Testis (tissue), 5 donors: ENCODE measurements at places on chromosomes 1 and 21.

DNA sequence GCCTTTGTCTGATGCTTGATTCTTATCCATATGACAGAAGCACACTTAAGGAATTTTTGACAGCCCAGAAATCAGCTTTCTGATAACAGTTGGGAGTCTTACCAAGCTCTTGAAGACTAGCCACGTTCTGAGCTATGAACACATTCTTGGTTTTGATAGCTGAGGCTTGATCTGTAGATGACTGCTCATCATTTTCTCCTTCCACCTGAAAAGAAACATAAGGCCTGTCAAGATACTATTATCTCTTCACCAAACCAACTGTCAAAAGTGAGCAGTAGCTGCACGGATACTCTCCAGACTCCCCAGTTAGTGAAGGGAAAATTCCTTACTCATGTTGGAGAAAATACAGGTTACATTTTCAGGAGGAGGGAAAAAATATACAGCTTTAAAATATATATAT lies 12.2 kb downstream of the UBR4 start:
- peaks cover 12% of the 10 kb centered on the region for H3K4me1 ChIP-seq
- H3K27ac ChIP-seq: no peak overlapping the region
- H3K36me3 ChIP-seq: no peaks in the 10 kb centered on the region
- H3K27me3 ChIP-seq: no peaks in the 10 kb centered on the region
- no peak for DNase-seq

DNA sequence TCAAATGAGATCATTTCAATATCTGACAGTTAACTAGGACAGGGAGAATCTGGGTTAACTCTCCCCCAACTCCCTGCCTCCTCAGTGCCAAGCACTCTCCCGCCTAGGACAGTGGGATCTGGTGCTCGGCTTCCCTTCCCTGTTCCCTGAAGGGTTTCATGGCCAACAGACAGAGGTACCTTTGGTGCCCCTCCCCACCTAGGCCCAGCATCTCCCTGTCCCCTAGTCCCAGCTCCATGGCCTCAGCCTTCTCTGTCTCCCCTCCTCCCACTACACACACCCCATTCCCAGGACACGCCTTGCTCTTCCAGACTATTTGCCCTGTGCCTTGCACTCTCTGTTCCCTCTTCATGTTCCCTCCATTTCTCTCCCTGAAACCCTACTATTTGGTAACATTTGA lies 77.1 kb downstream of the CD247 start:
- H3K27ac ChIP-seq: no peak overlapping the region
- H3K4me3 ChIP-seq: no peak overlapping the region
- no peaks in the 10 kb centered on the region for H3K27me3 ChIP-seq
- no peaks in the 10 kb centered on the region for H3K4me1 ChIP-seq
- no peaks in the 10 kb centered on the region for H3K36me3 ChIP-seq
- DNase-seq: no peak

GRCh38 chr1:180643693-180644092 lies 11.9 kb downstream of the XPR1 start:
- DNase-seq: peak; percentile 68
- no peaks in the 10 kb centered on the region for H3K27me3 ChIP-seq
- no peak overlapping the region for H3K4me3 ChIP-seq
- peaks cover 7% of the 10 kb centered on the region for H3K4me1 ChIP-seq
- no peaks in the 10 kb centered on the region for H3K36me3 ChIP-seq
- no peak overlapping the region for H3K27ac ChIP-seq

GRCh38 chr1:230082211-230082610 lies 15.2 kb downstream of the GALNT2 start:
- H3K4me3 ChIP-seq: no peak overlapping the region
- no peaks in the 10 kb centered on the region for H3K27me3 ChIP-seq
- no peak overlapping the region for H3K27ac ChIP-seq
- H3K4me1 ChIP-seq: peaks cover 26% of the 10 kb centered on the region
- no peak for DNase-seq
- H3K36me3 ChIP-seq: no peaks in the 10 kb centered on the region

GRCh38 chr1:162093095-162093494 lies 23.6 kb downstream of the NOS1AP start:
- DNase-seq: no peak
- H3K4me3 ChIP-seq: no peak overlapping the region
- no peak overlapping the region for H3K27ac ChIP-seq

DNA sequence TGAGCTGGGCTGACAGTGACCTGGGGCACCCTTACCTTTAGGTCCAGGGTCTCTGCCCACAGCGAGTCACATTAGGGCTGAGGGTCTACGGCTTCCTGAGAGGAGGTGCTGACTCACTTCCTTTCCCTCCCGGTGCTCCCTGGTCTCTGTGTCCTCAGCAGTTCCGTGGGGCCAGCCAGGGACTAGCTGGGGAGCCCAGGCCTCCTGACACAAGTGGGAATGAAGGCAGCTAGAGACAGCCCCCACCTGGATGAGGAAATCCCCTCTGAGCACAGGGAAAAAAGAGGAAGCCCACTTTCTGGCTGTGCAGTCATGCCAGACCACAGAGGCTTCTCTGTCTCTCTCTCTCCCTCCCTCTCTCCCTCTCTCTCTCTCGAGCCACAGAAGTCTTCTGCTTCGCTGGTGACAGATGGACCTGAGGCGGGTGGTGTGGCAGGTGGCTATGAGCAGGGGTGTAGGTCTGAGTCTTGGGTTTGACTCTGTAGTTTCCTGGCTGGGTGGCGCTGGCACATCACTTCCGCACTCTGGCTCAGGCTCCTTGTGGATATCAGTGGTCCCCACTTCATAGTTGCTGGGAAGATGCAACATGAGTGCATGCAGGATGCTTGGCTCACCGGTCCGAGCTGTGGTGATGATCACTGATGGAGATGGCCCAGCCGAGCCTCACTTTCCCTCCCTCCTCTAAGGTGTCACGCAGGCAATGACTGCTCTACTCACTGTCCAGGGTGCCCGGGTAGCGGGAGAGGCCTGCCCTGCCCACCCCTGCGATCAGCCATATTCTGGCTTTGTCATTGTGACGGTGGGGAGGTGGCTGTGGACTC lies 3.5 kb downstream of the SLC66A1 start:
- H3K4me1 ChIP-seq: peaks cover 29% of the 10 kb centered on the region
- DNase-seq: no peak
- H3K4me3 ChIP-seq: no peak overlapping the region
- no peak overlapping the region for H3K27ac ChIP-seq
- no peaks in the 10 kb centered on the region for H3K27me3 ChIP-seq

- H3K36me3 ChIP-seq: no peaks in the 10 kb centered on the region
- peaks cover 3% of the 10 kb centered on the region for H3K4me1 ChIP-seq
- H3K27ac ChIP-seq: no peak overlapping the region
- H3K27me3 ChIP-seq: no peaks in the 10 kb centered on the region
- H3K4me3 ChIP-seq: no peak overlapping the region
Measured at GRCh38 chr1:119680193-119680592, 31.5 kb upstream of the PHGDH start.

DNA sequence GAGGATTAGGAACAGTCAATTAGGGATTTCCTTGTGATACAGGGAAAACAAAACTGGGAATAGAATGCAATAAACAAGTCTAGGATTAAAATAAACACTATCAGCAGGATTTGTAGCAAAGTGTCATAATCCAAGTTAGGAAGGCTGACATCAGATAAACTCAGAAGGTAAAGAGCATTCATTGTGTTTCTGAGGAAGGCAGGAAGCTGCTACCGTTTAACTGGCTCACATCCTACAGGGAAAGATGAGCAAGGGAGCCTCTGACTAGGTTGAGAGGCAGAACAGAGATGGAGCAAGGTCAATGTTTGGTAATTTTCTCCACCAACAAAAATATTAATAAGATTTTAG lies 124.7 kb downstream of the POU2F1 start:
- H3K4me3 ChIP-seq: no peak overlapping the region
- DNase-seq: no peak

DNA sequence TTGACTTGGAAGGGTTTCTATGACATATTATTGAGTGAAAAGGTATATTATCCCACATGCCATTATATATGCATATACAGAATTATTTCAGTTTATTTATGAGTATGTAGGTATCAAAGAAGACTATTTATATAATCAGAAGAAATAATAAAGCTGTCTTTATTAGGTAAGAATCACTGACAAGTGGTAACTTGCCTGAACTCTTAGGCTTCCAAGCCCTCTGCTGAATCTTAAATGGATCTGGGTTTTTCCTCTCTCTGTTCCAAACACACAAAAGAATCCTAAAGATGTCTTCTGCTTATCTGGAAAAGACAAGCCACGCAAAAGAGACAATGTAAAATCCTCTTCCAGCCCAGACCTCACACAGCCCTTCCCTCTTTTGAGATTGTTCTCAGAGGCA lies 14.9 kb upstream of the SEC16B start:
- no peak overlapping the region for H3K4me3 ChIP-seq
- H3K27me3 ChIP-seq: no peaks in the 10 kb centered on the region
- H3K27ac ChIP-seq: no peak overlapping the region
- no peaks in the 10 kb centered on the region for H3K36me3 ChIP-seq
- no peak for DNase-seq

- DNase-seq: no peak
- no peaks in the 10 kb centered on the region for H3K36me3 ChIP-seq
- H3K4me1 ChIP-seq: peaks cover 6% of the 10 kb centered on the region
- no peak overlapping the region for H3K4me3 ChIP-seq
- H3K27me3 ChIP-seq: no peaks in the 10 kb centered on the region
Measured at GRCh38 chr1:74693473-74693872, 19.9 kb upstream of the ERICH3 start.

GRCh38 chr1:11944358-11944931 lies 9.9 kb downstream of the PLOD1 start:
- no peak overlapping the region for H3K27ac ChIP-seq
- H3K36me3 ChIP-seq: no peaks in the 10 kb centered on the region
- H3K27me3 ChIP-seq: no peaks in the 10 kb centered on the region
- H3K4me1 ChIP-seq: no peaks in the 10 kb centered on the region
- DNase-seq: no peak

DNA sequence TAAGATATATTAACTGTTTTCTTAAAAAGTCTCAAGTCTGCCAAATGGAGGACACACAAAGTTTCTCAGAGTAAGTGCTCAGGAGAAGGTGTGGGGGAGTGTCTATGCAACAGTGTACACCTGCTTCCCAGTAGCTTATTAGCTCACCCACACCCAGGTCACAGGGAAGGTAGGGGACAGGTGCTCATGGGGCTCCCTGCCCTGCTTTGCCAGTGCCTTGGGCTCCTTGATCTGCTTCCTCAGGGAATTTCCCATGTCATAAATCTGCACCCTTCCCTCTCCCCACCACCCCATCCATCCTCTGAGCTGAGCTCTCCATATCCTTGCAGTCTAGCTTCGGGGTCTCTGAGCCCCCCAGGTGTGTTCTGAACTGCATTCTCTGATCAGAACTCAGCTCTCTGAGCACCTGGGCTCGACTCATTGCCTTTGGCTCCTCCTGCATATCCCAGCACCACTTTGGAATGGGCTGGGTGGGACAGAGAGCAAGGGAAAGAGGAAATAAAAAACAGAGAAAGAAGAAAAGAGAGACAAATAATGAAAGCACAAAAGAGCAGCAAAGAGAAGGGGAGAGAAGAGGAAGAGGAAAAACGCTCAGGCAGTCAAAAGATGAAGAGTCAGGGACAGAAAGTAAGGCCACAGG lies 87.0 kb upstream of the ATP1B1 start:
- no peak overlapping the region for H3K4me3 ChIP-seq
- H3K4me1 ChIP-seq: no peaks in the 10 kb centered on the region
- no peaks in the 10 kb centered on the region for H3K36me3 ChIP-seq
- no peak for DNase-seq

DNA sequence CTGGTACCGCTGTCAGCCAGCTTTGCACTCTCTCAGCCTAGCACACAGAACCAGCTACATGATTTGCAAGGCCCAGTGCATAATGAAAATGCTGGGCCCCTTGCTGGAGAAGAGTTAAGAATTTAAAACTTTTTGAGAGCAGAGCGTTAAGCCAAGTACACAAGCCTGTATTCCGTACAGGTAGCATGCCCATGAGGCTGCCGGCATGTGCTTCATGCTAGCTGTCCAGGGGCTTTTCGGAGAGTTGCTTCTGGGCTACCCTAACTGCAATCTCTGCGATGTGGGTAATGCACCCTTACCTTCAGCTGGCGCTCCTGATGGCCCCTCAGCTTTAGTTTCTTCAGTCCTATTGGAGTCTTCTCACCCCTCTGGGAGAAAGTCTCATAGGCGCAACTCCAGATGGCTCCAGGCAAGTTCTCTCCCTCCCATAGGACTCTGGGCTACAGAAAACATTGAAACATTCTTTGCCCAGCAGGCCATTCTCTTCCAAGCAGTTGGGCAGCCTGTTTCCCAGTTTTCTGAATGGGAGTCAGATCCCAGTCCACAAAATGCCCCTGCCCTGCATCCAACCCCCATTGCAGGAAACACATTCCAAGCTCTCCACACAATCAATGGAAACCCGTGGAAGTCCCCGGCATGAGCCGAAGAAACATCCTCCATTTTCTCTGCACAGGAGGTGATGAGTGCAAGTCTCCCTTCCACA lies 5.7 kb upstream of the AKT3 start:
- no peak overlapping the region for H3K27ac ChIP-seq
- H3K4me1 ChIP-seq: peaks cover 4% of the 10 kb centered on the region
- no peaks in the 10 kb centered on the region for H3K27me3 ChIP-seq
- H3K36me3 ChIP-seq: no peaks in the 10 kb centered on the region
- H3K4me3 ChIP-seq: no peak overlapping the region

- H3K36me3 ChIP-seq: no peaks in the 10 kb centered on the region
- H3K4me1 ChIP-seq: peaks cover 4% of the 10 kb centered on the region
- no peak for DNase-seq
- no peak overlapping the region for H3K4me3 ChIP-seq
Measured at GRCh38 chr1:202012544-202013478, 2.4 kb downstream of the ELF3 start.

DNA sequence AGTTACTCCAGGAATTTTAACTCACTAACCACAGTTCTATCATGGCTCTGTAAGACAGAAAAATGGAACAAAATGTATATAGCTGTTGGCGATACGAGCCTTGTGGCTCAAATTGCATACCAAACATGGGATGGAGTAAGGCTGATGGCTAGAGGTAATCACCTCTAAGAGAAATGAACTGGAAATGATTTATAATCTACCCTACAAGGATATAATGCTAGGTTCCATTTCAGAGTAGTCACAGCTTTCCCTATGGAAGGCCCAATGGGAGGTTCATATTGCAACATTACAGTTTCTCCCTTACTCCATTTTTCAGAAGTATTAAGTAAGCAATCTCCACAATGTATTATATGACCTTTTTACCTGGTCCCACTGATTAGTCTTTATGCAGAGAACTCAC lies 61.6 kb downstream of the EDEM3 start:
- H3K4me3 ChIP-seq: no peak overlapping the region
- H3K27ac ChIP-seq: no peak overlapping the region
- no peak for DNase-seq
- no peaks in the 10 kb centered on the region for H3K27me3 ChIP-seq
- H3K36me3 ChIP-seq: no peaks in the 10 kb centered on the region
- H3K4me1 ChIP-seq: no peaks in the 10 kb centered on the region
